C1 segment of cervical spinal cord (tissue), 14 donors: ENCODE measurements at places on chromosomes 4 and X.
A peak's percentile ranks its signal among the peaks of the same experiment; 100 is the strongest.

DNA sequence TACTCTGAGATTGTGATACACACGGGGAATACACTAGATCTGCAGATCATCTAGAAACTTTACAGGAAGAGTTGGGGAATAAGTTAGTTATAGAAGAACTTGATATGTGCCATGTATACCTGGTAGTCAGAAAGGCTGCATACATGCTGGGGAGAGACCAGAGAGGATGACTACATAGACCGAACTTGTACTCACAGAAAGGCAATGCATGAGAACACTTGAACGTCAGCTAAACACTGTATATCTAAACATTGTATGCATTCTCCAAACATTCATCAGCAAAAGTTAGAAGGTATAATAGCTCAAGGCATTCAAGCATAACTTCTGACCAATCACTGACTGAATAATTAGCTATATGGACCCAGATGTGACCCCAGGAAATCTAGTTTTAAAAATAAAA lies 78.0 kb upstream of the PDHA2 start:
- no peak for DNase-seq

DNA sequence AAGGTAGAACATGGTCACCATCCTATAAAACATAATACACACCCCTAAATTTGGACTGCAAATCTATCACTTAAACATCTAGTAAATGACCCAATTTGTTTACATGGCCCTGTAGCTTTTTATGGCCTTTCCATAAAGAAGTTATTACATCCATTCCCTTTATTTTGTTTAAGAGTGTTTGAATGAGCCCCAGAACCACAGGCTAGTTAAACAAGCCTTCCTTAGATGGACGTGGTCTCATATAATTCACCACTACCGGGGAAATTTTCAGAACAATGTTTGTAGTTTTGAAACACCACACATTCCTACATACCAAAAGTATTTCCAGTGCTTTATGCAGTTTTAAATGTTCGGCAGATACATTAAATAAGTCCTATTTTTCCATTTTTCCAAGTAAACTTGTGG lies 12.3 kb downstream of the PDGFC start:
- no peak for DNase-seq

DNA sequence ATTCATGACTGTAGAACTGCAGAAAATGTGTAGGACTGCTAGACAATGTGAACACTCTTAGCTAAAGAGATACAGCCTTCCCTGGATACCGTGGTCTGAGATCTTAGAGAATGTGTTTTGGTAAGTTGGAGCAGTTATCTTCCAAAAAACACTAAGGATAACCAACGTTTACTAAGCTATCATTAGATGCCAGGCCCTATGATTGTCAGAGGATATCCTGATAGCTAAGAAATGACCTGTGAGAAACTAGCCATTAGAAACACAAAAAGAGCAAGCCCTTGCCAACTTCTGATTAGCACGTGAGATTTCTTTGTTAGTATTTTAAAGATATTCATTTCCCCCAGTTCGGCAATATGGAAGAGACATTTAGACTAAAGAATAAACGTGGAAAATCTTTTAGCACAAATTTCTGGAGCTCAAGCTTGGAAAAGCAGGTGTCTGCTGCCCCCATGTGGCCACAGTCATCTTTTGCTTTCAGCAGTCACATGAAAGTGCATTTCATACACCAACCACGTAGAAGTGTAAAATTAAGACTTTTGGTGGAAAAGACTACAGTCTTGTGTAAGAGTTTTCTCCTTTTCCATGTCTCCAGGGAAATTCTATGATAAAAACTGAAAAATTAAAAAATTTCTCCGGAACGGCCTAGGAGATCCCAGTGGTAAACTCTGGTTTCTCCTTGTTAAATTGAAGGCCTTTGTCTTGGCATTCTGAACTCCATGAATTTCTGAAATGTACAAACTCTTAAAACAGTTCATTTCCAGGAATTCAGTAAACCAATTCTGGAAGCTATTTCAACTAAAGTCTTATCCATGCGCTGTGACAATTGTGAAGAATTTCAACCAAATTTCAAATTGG lies 136.4 kb downstream of the ZNF674 start:
- peak; percentile 7 for DNase-seq

GRCh38 chr4:34720571-34720970 lies 1523.7 kb downstream of the ARAP2 start:
- DNase-seq, result no peak

DNA sequence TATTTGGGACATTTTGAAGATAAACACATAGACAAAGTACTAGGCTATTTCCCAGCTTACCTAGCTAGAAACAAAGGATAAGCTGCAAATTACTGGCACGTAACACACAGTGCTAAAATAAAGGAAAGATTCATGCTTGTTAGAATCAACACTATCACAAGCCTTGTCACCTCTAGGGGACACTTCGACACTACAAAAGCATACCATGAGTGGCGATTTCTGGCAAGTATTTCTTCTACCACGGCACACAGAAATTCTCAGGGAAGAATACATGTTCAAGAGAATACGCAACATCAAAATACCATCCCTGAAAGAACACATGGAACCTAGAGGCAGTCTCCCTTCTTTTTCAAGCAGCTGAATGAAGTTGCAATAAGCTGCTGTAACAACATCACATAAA lies 5.1 kb downstream of the MECP2 start:
- DNase-seq, result no peak

DNA sequence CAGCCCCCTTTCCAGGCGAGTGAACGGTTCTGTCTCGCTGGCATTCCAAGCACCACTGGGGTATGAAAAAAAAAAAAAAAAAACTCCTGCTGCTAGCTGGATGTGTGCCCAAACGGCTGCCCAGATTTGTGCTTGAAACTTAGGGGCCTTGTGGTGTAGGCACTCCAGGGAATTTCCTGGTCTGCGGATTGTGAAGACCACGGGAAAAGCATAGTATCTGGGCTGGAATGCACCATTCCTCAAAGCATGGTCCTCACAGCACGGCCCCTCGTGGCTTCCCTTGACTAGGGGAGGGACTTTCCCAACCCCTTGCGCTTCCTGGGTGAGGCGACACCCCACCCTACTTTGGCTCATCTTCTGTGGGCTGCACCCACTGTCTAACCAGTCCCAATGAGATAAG lies 516.8 kb upstream of the FAM241A start:
- DNase-seq, result no peak
